ENCODE measurements at places on chromosomes 6 and 20.

DNA sequence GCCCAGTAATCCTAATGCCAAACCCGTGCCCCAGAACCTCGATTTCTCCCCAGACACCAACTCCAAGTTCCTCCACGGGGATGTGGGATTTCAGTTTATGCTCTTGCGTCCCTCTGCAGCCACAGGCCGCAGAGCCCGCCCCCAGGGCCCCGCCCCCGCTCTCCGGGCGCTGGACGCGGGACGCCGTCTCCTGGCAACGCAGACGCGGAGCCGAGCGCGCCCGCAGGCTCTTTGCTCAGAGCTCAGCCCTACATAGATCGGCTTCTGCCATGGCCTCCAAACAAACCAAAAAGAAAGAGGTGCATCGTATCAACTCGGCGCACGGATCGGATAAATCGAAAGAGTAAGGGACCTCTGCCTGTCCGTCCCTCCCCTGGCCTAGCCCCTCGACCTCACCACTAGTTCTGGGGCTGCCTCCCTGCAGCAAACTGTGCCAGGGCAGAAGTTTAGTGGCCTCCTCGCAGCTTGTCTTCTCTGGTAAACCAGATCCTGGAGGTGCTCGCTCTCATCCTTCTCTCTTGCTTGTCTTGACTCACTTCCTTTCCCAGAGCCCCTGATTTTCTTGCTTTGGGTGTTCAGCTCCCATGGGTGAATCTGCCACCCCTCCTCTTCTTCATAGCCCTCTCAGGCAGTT is at the start of gene ADGB:
Gene ADGB, plus strand, starts transcription at position 201 of the 634 bp plus-strand sequence. Its CDS starts 69 bp downstream, at position 270.
- DNase-seq, result no peak

GRCh38 chr6:166025149-166025898 is 142.3 kb downstream of the TBXT start:
- no peak for DNase-seq

DNA sequence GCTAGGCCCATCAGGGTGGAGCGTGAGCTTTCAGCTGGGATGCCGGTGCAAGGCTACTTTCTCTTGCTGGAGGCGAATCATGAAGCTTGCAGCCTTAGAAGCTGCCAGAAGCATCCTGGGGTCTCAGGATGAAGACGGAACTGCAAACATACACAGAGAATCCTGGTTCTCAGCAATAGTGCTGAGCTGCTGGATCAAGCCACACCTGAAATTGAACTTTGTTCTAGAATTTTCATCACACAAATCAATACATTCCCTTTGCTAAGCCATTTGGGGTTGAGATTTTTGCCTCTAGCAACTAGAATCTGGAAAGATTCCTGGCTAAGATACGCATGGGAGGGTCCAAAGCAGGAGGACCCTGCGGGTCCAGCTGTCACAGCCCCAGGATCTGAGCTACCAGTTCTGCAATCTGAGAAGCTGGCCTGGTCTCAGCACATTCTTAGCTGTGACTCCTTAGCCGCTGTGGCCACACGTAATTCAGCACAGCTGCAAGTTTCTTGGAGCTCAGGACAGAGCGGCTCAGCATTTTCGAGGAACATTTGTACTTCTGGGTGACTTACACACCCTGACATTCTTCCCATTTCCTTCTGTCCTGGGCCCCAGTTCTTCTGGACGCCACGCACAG is 6.6 kb upstream of the ARFGAP1 start:
- no peak for DNase-seq

DNA sequence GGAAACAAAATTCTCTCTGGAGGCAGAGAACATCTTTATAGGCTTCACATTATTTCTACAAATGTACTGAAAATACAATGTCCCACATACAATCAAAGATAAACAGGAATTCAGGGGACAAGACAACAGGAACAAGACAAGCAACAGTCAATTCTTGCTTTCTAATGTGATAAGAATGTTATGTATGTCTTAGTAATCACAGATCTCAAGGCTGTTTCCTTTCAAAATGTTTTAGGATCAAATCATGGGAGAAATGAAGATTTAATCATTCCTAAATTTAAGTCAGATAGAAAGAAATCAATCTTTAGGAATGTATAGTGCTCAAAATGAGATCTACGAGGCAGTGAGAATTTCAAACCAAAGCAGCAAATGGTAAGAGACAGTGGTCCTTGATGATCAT is 32.1 kb downstream of the NEDD9 start:
- DNase-seq, result no peak

GRCh38 chr6:56374841-56375369 is 127.5 kb upstream of the COL21A1 start:
- DNase-seq, result no peak

- no peak for DNase-seq
Measured at GRCh38 chr6:75842191-75842590, 93.2 kb downstream of the MYO6 start.

GRCh38 chr6:6518631-6519427 is 69.7 kb upstream of the LY86 start:
- DNase-seq, result no peak

GRCh38 chr6:159557031-159557430 is 136.0 kb downstream of the SOD2 start:
- no peak for DNase-seq

GRCh38 chr6:167907837-167908681 is 81.3 kb downstream of the AFDN start:
- no peak for DNase-seq

DNA sequence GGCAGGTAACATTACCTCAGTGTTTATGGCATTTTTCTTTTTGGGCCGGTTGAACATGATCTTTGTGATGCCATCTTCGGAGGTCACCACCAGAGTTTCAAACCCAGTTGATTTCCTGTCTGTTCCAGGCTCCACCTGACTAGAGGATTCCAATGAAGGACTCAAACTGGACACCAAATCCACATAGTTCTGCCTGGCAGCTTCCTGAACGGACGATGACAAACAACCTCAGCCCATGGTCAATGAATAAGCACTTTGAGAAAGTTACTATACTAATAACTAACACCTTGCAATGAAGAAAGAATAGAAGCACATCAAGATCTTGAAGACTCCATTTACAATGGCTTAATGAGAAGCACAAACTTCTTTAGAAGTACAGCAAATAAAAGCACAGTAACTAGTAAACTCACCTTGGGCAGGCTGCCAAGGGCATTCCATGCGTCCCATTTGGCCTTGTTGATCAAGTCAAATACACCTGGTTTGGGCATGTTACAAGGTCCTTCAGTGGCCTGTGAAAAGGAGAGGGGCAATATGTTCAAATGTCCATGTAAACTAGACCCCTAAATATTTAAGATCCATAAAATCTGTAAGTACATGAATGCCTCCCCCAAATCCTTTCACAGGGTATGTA is 4.9 kb downstream of the ECI2 start:
- DNase-seq, result no peak

- no peak for DNase-seq
Measured at GRCh38 chr6:163200289-163200688, 214.2 kb upstream of the QKI start.

- no peak for DNase-seq
Measured at GRCh38 chr20:17357238-17357637, 130.4 kb downstream of the PCSK2 start.

DNA sequence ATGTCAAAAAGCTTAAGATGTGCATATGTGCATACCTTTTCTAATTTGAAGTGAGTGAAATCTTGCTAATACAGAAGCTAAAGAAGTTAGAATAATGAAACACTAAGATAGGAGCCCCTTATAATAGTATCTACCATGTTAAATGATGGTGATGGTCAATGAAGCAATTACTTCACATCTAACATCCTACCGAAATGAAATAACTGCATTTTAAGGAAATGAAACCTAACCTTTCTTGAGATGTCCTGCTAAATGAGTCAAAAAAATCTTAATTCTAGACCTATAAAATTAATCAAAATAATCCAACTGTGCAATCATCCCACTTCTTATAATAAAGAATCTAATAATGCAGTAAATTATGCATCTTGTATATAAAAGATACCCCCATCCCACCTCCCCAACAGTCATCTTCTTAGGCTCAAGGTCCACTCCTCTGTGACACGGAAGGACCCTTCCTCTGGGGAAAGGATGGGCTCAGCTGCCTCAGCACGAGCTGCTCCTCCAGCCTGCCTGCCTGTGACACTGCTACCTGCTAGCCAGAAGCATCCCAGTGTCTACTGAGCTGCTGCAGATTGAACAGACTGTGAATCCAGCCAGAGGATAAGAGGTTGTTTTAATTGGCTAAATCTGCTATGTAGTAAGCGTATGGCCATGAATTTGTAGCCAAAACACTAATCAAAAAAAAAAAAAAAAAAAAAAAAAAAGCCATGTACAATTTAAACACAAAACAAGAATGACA is 129.6 kb upstream of the BEND3 start:
- DNase-seq, result no peak

GRCh38 chr6:98924647-98925046 is 23.1 kb downstream of the FBXL4 start:
- DNase-seq, result no peak

DNA sequence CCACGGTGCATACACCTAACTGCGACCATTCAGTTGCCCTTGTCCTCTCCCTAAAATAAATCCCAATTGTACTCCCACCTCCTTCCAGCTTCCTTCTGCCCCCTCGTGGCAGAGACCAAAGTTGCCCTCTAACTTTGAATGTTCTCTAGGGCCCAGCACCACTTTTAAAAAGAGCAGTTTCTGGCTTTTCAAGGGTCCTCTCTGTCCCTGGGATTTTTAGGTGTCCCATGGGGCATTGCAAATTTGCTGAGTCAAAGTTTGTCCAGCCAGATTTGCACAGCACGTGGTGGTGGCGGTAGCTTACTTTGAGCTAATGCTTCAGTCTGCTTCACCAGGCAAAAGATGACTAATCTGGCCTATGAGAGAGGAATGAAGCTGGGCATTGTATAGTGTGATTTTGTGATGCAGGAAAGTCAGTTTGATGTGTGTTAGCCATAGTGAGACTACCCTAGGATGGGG is 100.2 kb downstream of the PERP start:
- DNase-seq, result no peak

- DNase-seq, result no peak
Measured at GRCh38 chr20:40489886-40490285, 199.2 kb downstream of the MAFB start.
